Panc1 (cell line): ENCODE measurements at places on chromosomes 6 and 20. TPM values are rescaled to one million over a fixed set of nuclear protein-coding genes. Genes with fewer than 3 reads are reported as not detected.

BTBD9 gene
- 12.8 TPM for total RNA-seq

ZNF165 gene
- 4.2 TPM for total RNA-seq

CFB gene
- total RNA-seq: 5.6 TPM

TMEM200A gene
- total RNA-seq: 0.10 TPM

SLC26A8 gene
- total RNA-seq: not detected

POU5F1 gene
- 1.1 TPM for total RNA-seq

GRIK2 gene
- total RNA-seq: 6.6 TPM

GUCA1A gene
- total RNA-seq: not detected

DNA sequence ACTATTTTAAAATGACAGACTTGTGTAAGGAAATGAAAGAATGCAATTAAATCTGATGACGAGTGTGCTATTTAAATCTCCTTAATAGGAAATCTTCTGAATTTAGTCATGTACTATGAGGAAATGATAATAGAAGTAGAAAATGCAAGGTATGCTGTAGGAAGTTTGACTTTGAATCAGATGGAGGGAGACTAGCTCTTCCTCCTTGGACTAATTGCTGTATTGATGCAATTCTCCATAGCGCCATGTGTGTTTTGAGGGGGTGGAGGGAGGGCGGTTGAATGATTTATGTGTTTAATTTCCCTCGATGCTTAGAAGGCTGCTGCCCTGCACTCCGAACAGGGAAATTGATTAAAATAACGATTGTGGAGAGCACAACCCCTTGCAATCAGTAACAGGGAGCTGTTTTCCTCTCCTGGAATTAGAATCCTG lies 214.4 kb upstream of the PRND start:
- no peak for DNase-seq

GRCh38 chr6:168823397-168824212 lies 382.6 kb downstream of the SMOC2 start:
- no peak for DNase-seq

GRCh38 chr6:122184401-122184827 lies 215.0 kb upstream of the HSF2 start:
- no peak for DNase-seq

DNA sequence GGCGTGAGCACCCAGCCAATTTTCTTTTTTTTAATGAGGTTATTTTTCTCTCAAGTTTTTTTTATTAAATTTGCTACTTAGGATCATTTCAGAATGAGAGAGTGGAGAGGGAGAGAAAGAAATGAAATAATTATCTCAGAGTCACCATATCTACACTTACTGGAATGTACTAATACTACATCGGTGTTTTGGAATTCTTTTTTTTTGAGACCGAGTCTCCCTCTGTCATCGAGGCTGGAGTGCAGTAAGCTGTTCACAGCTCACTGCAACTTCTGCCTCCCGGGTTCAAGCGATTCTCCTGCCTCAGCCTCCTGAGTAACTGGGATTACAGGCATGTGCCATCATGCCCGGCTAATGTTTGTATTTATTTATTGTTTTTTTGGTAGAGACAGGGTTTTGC lies 27.8 kb downstream of the ANKRD6 start:
- DNase-seq: no peak

DNA sequence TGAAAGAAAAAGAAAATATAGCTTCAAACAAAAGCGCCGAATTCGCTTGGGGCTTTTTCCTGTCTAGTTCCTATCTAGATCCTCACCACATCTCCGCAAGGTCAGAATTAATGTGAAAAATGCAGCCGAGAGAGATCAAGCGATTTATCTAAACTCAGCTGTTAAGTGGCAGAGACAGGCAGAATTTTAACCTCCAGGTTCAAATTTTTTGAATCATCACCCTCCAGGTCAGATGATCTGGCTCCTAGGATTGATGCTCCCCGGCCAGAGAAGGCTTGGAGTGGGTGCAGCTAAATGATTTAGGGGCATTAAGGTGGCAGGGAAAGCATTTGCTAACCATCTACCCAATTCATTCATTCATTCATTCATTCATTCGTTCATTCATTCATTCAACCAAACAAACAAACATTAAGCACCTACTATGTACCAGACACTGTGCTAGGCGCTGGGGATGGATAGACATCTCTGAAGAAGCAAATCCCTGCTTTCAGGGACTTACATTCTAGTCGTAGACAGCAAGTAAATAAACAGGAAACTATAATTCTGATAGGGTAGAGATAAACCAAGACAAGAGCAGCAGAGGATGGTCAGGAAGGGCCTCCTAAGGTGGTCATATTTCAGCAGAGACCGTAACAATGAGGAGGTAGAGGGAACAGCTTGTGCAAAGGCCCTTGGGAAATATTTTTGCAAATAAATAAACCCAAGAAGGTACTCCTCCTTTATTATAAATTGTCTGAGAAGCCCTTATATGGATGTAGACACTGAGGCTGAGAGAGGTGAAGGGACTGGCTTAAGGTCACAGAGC lies 672 bp upstream of the UBE2V1 start:
- no peak for DNase-seq

GRCh38 chr6:143468026-143468425 lies 17.4 kb downstream of the PEX3 start:
- DNase-seq: no peak

DNA sequence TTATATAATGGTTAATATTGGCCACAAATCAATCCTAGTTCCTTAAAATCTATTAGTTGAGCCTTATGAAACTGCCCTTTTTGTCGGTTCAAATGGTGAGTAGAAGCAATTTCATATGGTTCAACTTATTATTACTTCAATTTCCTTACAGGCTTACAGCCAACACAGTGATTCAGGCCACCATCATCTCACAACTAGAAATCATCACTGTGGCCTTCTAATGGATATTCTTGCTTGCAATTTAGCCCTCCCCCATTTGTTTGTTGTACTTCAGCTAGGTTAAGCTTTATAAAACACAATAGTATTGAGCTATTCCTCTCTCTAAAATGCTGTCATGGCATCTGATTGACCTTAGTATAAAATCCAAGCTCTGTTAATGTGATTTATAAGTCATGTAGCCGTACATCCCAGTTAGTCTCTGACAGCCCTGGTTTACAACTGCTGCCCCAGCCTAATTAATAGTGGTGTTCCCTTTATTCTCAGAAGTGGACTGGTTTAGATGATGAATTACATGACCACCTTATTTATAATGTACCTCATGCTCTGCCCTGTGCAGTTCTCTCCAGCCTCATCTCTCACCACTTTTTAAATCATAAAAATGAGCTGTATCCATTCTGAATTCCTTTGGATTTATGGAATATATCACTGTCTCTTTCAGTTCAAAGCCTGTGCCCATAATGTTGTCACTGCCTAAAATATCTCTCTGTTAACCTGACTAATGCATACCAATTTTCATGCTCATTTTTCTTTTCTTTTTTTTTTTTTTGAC lies 36.7 kb downstream of the LAMA2 start:
- DNase-seq: no peak

DNA sequence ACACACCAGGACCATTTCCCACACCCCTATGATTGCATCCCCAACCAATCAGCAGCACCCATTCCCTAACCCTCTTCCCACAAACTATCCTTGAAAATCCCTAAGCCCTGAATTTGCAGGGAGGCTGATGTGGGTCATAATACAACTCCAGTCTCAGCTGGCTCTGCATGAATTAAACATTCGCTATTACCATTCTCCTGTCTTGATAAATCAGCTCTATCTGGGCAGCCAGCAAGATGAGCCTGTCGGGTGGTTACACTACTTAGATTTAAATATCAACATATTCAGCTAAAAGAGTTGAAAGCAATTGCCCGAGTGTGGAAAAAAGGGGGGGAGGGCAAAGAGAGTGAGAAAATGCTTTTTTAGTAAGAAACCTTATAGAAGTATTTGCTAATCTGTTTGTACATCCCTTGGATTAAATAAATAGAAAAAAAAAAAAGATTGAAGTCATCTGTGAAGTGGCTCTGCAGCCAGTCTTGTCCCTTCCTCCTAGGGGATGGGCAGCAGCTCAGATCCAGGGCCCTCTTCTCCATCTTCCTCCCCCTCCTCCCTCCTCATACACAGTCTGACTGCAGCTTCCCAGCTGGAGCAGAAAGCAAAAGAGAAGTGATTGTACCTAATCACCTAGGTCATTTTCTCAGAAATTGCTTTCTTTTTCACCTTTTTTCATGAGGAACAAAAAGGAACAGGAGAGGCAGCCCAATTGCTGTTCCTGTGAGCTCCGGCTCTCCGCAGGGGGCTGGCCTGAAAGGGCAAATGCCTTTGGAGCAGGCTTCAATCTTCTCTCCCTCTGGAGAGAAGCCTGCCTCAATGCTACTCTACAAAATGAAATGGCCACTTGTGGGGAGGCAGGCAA lies 356.6 kb upstream of the SULF2 start:
- no peak for DNase-seq

DNA sequence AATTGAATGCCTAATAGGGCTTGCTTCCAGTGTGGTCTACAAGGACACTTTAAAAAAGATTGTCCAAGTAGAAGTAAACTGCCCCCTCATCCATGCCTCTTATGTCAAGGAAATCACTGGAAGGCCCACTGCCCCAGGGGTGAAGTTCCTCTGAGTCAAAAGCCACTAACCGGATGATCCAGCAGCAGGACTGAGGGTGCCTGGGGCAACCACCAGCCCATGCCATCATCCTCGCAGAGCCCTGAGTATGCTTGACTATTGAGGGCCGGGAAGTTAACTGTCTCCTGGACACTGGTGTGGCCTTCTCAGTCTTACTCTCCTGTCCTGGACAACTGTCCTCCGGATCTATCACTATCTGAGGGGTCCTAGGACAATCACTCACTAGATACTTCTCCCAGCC lies 411.5 kb downstream of the TENT5A start:
- DNase-seq: no peak

GRCh38 chr6:144667532-144668503 lies 382.7 kb downstream of the UTRN start:
- no peak for DNase-seq

DNA sequence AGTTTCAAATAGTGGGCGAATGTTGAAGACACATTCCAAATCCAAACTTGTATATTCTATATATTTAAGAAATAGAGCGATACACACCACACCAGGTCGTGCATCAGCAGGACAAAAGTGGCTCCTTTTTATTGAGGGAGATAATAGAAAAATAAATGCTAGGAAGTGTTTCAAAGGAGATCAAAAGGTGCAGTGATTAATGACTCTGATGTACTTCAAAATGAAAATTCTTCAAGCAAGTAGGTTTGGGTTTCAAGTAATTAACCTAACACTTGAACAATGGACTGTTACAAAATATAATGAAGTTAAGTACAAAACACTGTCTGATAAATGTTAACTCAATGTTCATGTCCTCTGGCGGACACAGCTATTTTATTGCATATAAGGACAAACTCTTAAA lies 185.9 kb downstream of the BTBD9 start:
- DNase-seq: no peak

- DNase-seq: no peak
Observed at GRCh38 chr6:105744815-105745214, 341.3 kb upstream of the PRDM1 start.

DNA sequence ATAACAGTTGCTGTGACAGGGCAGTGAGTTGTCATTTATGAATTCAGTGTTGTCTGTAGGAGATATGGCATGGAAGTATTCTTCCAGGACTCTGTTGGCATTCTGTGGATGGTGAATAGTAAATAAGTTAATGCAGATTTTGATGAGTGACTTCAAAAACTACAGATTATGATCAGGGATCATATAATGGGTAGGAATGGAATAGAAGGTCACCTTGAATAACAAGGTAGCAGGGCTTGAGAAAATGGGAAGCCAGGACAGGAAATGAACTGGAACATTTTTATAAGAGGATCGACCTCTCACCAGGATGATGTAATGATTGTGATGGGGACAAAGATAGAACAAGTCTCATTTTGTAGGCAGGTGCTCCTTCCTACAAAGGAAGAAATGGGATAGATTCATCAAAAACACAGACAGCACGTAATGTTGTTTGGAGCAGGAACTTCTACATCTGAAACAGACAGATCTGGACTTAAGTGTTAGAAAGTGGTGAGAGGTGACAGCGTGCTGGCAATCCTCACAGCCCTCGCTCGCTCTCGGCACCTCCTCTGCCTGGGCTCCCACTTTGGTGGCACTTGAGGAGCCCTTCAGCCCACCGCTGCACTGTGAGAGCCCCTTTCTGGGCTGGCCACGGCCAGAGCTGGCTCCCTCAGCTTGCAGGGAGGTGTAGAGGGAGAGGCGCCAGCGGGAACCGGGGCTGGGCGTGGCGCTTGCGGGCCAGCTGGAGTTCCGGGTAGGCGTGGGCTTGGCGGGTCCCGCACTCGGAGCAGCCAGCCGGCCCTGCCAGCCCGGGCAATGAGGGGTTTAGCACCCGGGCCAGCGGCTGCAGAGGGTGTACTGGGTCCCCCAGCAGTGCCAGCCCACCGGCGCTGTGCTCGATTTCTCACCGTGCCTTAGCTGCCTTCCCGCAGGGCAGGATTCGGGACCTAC lies 30.8 kb upstream of the SSR1 start:
- no peak for DNase-seq

DNA sequence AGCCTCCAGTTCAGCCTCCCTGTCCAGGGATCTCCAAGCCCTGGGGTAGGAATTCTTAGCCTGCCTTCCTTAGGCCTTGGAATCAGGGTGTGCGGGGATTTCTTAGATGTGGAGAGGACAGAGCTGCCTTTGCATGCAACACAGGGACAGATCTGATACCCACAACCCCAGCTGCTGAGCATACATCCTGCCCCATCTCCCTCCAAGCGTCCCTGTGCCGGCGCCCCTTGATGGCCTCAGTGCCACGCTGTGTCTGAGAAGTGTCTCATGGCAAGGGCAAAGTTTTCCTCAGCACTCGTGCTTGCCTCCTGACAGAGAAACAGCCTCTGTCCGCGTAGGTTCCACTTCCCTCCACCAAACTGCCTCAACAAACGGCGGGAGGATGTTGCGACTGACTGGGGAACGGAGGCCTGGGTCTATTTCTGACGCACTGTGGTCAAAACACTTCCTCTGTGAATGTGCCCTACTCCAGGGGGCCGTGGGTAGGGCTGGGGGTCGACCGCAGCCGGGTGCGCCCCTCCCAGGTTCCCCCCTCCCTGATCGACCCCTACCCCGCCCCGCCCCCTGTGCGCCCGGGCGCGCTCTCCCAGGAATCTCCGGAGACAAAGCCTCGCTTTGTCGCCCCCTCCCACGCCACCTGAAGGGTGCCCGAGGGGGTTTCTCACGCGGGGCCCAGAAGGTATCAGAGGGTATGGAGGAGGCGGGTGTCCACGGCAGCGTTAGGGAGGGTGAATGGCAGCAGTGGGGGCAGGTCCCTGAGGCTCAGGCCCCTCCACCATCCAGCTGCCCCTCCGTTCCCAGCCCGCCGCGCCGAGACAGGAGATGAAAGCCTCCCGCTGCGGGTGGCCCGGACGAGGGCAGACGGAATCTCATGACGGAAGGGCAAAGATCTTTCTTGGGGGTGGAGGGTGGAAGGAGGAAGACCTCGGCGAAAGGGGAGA lies 806 bp downstream of the MICAL1 start:
- no peak for DNase-seq

- no peak for DNase-seq
Observed at GRCh38 chr6:127182501-127182900, 64.0 kb downstream of the RSPO3 start.

DNA sequence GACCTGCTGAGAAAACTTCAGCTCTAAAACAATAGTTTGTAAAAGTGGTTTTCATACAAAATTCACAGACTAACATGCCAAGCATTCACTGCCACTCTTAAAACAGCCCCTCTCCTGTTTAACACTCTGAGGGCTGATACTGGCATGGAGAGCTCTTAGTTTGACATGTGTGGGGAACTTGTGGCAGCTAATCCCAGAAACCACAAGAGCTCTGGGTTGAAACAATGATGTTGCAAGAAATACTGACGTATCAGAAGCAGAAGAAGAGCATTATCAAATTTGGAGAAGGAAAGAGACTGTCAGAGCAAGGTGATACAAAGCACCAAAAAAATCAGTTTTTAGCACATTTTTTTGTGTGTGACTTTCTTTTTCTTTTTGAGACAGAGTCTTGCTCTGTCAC lies 5.1 kb downstream of the BEND3 start:
- DNase-seq: no peak

- no peak for DNase-seq
Observed at GRCh38 chr20:13298692-13299373, 77.8 kb downstream of the ISM1 start.
